ENCODE measurements at places on chromosomes 12 and 14.

DNA sequence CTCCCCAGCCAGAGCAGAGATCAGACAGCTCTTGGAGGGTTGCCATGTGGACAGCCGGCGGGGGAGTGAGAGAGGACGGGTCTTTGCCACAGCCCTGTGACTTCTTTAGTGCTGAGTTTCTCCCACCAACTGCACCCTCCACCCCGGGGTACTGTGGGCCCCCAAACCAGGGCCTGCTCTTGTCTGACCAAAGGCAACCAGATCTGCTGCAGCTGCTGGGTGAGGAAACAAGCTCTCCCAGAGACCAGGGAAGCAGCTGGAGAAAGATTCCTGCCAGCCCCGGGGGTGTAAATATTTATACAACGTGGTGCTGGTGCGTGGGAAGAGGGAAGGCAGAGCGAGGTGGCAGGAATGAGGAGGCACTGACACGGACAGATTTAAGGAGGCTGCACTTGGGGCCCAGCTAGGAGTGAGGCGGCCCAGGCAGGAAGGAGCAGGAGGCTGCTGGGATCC lies 14.3 kb upstream of the ZFP36L1 start:
- DNase-seq = no peak

DNA sequence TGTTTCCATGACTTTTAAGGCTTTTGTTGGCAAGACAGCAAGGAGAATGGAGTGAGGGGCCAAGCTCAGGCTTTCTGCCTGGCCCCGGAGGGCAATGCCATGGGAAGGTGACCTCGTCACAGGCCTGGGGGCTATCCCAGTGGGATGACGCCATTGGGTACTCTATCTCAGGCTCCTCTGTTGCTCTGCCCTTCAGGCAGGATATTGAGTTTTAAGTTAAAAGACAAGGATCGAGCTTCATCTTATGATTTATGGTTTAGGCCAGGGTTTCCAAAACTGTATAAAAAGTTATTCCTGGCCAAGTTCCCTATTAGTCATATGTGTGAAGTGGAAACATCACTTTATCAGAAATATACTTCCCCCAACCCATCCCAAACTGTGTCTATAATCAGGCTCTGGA lies 127.7 kb downstream of the ZFP36L1 start:
- DNase-seq = no peak

DNA sequence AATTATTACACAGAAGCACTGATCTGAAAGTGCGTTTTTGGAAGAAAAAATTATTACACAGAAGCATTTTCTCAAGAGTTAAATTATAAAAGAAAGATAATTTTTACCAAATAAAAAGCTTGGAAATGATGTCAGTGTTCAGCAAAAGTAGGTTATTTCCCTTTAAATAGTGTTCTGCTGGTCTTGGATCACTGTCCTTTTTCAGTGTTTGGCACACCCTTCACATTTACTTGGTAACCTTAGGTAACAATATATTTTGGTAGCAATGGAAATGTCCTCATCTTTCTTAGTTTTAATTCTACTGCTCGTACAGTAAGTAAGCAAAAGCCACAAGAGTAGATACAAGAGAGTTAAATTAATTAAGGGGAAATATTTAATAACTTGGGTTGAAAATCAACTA lies 40.3 kb downstream of the FERMT2 start:
- no peak for DNase-seq

- DNase-seq = no peak
Observed at GRCh38 chr14:100620255-100621100, 33.3 kb upstream of the BEGAIN start.

DNA sequence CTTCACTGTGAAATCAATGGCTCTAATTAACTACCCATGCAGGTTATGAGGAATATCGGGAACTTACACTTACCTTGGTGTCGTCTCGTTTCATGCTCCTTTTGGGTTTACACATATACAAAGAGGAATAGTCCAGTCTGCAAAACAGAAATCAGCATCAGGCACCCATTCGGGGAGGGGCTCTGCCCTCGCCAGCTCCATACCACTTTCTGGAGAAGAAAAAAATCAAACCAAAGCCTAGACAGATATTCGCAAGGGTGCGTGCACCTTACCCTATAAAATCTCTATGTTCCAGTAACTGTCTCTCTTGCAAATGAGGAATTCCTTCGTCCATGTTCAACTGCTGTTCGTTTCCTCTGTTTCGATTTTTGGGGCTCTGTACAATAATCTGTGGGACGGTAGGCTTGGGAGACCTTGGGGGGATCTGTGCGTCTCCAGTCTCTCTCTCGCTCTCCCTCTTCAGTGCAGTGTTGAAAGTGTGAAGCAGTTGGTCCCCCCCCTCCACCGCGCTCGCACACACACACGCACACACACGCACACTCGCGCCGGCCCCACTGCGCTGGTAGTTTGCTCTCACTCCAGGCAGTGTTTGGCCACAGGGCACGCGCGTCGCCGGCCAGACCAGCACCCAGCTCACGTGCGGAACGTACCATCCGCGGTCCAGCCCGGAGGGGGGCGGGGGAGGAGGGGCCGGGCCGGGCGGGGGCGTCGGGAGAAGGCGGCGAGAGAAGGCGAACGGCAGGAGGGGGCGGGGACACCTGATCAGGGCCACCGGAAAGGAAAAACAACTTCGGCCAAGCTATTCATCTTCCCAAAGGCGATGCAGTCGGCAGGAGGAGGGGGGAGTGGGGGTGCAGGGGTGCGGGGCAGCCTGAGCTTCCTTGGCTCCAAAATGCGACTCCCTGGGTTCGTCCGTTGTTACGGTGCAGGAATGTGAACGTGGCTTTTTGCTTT lies at the start of gene BHLHE41:
Gene BHLHE41, minus strand, starts transcription at position 592 of the 954 bp plus-strand sequence. Its CDS starts 258 bp downstream, at position 334.
- DNase-seq = no peak

DNA sequence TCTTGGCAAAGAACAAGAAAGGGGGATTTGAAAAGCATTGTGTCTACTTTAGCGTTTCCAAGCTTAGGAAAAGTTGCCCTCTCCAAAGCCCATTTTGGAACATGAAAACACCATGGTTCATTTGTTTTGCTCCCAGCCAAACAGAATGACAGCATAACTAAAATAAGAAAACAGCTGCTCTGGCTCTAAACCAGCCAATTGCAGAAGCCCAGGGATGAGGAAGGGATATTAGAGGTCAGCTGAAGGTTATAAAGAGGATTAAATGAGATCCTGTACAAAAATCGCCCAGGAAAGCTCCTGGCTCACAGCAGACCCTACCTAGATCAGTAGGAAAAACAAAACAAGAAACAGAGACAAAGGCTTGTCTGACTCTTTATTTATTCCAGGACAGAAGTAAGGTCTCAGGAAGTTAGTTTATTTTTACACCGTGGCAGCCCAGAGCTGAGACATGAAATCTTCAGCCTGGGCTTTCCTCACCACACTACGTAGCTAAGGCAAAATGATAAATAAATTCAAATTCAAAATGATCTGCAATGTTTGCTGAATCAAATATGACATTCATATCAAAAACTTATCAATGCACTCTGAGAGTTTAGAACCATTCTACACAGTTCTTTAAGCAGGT lies 25.9 kb downstream of the SPX start:
- DNase-seq = no peak

DNA sequence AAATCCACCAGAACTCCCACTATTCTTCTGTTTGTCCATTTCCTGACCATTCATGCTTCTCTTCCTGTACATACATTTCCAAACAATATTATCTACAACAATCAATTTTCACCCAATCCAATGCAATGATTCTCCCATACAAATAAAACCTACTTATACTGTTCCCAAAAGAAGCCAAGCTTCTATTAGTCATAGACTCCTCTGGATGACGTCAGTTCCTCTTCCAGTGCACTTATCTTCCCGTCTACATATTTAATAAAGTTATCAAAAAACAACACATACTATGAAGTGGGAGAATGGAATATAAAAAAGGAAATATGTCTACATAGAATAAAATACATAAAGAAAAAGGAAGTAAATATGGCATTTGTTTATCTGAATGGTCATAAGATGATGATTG lies 165.4 kb downstream of the FOXG1 start:
- DNase-seq = no peak

GRCh38 chr12:65663648-65664047 lies 160.6 kb upstream of the HMGA2 start:
- no peak for DNase-seq

GRCh38 chr14:99256483-99256874 lies 15.5 kb downstream of the BCL11B start:
- no peak for DNase-seq

- DNase-seq = no peak
Observed at GRCh38 chr14:105748204-105748578, 221.8 kb downstream of the TMEM121 start.

- DNase-seq = no peak
Observed at GRCh38 chr12:65619018-65619417, 205.3 kb upstream of the HMGA2 start.

DNA sequence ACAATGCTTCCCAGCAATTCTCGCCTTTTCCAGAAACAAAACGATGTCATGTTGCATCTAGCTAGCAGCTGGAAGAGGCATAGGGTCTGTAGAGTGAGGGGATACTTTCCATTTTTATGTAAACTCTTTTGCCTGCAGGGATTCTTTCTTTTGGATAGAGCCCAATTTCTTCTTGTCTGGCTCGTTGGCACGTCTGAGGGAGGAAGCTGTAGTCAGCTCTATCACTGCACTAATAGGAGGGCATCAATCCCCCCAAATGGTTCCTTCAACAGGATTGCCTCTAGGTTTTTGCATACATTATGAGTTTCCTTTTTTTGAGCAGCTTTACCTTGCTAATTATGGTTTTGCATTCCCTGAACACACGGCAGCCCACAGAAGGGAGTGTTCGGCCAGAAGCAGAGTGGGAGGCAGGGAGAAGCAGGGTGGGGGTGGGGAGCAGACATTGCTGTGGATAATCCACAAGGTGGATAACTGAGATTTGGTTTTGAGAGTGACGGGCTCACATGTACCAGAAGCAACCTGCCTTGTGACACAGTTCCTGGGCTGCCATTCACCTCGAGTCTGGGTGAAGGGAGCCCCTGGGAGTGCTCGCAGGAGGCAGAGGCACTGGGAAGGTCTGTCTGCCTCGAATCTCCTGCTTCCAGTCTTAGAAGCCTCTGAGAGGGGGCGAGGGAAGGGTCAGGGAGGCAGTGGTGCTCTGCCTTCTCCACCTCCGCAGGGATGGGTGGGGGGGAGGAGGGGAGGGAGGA lies 24.5 kb downstream of the LRTM2 start:
- no peak for DNase-seq

- no peak for DNase-seq
Observed at GRCh38 chr12:9756170-9756569, 4.5 kb downstream of the CD69 start.

- no peak for DNase-seq
Observed at GRCh38 chr12:76586764-76587395, 27.3 kb upstream of the OSBPL8 start.

DNA sequence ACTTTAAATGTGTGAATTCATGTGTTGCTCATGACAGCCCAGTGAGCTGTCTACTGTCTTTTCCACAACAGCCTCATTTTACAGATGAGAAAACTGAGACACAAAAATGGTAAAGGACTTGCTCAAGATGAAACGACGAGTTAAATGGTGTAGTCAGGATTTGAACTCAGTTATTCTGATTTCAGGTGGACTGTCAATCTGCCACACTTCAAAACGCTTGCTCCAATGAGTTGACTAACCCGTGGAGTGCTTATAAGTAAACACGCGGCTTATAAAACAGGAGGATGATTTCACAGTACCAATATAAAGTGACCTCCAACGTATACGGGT lies 652 bp upstream of the POLE2 start:
- no peak for DNase-seq

- DNase-seq = no peak
Observed at GRCh38 chr14:37864128-37864527, 268.7 kb downstream of the TTC6 start.

DNA sequence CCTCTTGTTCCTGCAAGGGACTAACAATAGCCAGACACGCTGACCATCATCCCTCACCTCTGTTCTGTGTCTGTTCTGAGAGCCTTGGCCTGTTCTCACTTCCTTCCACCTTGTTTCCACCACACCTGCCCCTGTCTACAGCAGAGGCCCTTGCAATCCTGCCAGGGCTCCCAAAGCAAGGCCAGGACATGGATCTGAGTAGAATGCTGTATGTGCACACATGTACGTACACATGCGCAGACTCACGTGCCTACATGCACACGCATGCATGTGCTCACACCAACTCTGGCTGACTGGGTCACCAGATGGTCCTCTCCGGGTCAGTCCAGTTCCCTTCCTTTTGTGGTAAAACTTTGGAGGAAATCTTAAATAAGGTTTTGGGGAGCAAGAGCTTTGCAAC lies 133.0 kb upstream of the C14orf180 start:
- DNase-seq = no peak

GRCh38 chr14:23406244-23406643 lies 1.8 kb downstream of the MYH6 start:
- DNase-seq = no peak

DNA sequence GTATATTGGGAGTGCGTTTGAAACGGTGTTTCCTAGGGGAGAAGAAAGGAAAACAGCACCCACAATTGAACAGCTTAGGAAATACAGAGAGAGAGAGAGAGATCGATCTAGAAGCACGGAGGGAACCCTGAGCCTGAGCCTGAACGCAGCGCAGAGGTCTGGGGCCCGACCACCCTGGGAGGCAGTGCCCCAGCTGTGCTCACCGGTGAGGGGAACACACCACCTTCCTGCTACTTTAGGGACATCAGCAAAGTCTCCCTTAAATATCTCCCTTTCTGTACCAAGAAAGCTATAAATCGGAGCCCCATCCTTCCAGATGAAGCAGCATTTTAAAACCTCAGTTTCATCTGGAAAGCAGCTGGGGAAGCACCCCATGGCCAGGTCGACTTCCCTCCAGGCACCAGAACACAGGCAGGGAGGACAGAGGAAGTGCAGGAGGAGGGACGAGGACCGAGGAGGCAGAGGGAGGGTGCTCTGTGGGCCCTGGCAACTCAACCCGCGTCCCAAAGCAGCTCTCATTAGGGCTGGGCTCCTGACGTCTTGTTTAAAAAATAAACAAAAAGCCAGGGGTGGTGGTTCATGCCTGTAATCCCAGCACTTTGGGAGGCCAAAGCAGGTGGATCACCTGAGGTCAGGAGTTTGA lies 12.2 kb downstream of the RIMBP2 start:
- no peak for DNase-seq

DNA sequence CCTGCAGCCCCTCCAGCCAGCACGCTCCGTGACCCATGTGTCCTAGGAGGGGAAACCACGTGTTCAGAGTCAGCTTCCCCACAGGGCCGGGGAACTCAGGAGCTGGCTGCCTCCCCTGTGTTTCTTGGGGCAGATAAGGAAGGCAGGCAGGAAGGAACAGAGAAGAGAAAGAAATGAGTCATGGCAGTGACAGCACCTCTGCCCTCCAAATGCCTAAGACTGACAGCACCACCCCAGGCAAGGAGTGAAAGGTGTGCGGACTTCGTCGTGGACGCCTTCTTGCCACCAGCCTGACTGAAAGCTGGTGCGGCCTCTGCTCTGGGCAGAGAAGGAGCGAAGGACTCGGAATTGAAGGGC lies 167.0 kb upstream of the FKBP4 start:
- DNase-seq = no peak

DNA sequence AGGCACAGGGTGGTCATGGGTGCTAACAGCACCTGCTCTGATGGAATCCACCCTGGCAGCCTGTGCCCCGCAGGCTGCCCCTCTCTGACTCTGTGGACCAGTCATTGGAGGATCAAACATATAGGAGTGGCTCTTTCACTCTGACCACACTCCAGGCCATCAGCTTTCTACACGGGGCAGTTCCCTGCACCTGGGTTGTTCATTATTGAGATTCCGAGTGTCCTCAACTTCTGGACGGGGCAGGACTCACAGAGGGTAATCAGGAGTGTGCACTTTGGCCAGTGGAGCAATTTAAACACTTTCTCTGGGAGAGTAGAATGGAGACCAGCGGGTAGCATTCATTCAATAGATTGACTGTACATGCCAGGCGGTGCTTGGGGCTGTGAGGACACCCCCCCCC lies 94.8 kb downstream of the NINJ2 start:
- no peak for DNase-seq

GRCh38 chr12:87349681-87350080 lies 679.5 kb downstream of the C12orf50 start:
- DNase-seq = no peak

- no peak for DNase-seq
Observed at GRCh38 chr12:7899755-7900154, 27.0 kb upstream of the SLC2A14 start.

Data from T-helper 22 cell (primary cell).